ENCODE measurements at places on chromosomes 16 and 17. TPM values are rescaled to one million over a fixed set of nuclear protein-coding genes. Genes with fewer than 3 reads are reported as not detected.

Gene CPNE2
- 16.1 TPM for total RNA-seq

Gene HOXB2
- 23.4 TPM for total RNA-seq

Gene ORC6
- total RNA-seq = 2.2 TPM

Gene B4GALNT2
- total RNA-seq = 4.6 TPM

Gene MYOCD
- total RNA-seq = 37.3 TPM

Gene OXLD1
- total RNA-seq = 38.4 TPM

Gene CNGB1
- 0.29 TPM for total RNA-seq

Gene ALDH3A1
- total RNA-seq = 3.4 TPM

Gene SULT1A2
- total RNA-seq = 1.1 TPM

DNA sequence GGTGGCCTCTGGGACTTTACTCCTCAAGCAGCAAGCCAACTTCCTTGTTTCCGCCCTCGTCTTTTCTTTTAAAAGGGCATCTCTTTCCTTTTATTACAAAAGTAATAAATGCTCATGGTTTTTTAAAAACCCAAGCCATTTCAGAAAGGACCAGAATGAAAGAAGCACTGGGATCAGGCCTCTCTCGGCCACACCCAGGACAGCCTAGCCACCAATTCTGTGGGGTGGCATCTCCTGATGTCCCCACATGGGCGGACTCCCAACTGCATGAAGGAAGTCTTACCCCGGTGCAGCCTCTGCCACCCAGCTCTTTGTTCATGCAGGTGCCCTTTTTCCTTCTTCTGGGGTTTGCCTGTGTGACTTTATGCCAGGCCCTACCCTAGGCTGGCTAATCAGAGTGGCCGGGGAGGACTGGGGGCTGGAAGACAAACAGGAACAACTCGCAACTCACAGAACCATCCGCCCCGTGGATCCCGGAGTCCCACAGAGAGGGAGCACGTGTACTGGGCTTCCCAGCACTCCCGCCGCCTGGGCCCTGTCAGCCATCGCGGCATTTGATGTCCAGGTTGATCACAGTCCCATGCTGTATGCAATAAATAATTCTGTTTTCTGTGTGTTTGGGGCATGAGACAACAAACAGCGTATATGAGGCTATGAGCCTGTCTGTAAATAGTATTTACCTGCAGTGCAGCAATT lies 2.6 kb upstream of the RASD1 start:
- DNase-seq = no peak

GRCh38 chr16:303760-304505 lies 21.0 kb downstream of the PDIA2 start:
- DNase-seq = no peak

DNA sequence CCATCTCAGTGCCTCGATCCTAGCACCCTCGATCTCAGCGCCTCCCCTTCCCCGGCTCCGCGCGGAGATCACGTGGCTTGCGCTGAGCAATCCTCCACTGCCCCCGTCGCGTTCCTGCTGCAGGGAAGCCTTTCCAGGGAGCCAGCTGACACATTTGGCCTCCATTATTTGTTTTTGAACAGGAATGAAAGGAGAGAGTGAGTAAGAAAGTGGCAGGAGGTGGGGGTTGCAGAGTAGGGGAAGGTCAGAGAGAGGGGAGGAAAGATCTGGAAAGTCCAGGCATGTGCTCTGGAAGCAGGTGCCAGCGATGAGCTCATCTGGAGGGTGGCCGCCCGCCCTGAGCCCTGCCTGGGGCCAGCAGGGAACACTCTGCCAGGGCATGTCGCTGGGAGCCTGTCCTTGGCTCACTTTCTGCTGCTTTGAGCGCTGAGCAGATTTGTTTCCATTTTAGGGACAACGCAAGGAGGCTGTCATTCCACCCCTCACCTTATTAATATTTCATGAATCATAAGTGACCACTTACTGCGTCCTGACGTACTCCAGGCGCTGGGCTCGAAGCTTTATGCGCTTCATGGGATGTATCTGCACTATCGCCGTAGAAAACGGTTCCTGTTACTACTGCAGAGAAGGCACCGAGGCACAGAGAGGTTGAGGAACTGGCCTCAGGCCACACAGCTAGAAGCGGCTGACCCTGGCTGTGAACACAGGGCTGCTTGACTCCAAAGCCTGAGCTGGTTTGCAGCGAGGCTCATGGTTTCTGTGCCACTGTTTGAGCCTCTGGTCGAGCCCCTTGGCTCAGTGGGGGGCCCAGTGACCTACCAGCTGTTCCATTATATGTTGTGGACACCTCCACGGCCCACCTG lies 283.1 kb downstream of the SEC14L1 start:
- DNase-seq = peak; percentile 90

DNA sequence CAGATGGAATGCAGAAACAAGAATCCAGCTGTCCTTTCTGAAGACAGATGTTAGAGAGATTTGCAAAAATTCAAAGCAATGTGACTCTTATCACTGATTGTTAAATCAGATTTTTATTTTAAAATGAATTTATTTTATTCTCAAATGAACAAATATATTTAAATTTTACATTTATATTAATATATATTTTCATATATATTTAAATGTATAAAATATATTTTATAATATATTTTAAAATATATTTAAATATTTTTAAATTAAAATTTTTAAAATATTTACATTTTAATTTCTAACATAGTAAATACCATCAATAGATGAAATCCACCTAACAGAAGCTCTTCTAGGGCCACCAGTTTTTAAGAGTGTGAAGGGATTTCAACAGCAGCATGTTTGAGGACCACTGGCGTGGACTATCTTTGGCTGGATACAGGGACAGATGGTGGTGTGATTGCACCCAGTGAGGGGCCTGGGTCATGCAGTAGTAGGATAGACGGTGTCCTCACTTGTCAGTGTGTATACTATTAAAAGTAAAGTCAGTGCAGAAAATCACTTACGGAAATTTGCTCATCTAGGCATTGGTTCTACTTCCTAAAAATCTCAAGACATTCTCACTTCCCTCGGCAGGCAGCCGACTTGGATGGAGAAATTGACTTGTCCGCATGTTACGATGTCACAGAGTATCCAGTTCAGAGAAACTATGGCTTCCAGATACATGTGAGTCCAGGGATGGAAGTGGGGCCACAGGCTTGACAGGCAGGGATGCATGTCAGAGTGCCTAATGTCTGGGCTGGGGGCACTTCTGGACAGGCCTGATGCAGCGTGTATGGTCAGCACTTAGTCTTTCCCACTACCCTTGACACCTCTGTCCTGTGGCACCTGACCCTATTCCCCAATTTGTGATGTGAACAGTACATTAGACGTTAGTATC lies 56.3 kb downstream of the PLD6 start:
- no peak for DNase-seq

GRCh38 chr17:16911141-16911937 lies 60.6 kb downstream of the TNFRSF13B start:
- DNase-seq = no peak

DNA sequence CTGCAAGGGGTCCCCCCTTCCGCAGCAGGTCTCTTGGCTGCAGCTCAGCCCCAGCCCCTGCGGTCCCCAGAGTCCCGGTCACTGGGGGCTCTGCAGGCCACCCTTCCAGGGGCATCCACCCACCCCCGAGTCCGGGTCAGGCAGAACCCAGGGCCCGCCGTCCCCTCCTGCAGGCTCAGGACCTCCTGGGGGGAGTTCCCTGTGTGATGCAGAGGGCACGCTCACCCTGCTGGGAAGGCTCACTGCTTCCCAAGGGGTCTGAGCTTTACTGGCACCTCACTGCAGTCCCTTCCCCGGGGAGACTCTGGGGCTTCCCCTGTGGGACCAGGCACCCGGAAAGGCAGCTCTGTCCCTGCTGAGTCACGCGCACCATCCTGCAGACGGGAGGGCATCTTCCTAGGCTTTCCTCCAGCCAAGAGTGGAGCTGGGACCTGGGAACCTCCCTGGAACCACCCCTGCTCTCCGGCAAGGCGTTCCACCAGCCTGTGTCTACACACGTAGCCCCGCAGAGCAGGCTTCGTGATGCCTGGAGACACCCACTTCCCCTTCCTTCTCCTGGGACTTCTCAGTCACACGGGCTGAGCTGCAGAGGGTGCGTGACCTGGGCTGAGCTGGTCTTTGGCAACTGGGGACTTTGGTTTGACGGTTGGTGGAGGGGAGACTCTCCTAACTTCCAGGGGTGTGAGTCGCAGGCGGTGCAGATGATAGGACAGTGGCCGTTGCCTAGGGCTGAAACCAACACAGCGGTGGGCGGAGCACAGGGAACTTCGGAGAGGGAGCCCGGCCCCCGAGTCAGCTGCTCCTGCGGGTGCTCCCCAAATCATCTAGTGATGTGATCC lies 23.4 kb downstream of the SLC25A10 start:
- no peak for DNase-seq

- DNase-seq = no peak
Observed at GRCh38 chr17:65062171-65062915, 5.8 kb upstream of the GNA13 start.

DNA sequence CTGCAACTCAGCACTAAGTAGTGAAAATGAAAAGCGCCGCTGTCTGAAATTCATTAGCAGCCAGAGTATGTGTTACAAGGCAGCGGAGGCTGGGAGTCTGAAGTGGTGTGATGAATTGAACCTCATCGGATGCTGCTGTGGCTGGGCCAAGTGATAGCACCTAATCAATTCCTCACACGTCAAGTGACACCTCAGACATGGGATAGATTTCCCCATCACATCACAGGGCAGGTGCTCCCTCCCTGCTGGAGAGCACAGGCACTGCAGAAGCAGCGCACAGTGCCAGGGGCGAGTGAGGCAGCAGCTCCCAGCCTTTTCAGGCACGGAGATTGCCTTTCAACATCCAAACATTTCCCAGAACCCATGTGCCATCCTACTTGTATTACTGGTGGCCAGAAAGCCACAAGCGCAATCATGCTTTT lies 32.2 kb downstream of the DRC3 start:
- no peak for DNase-seq

- no peak for DNase-seq
Observed at GRCh38 chr17:50141745-50142110, 8.7 kb downstream of the PPP1R9B start.

- DNase-seq = no peak
Observed at GRCh38 chr17:19610879-19611278, 37.7 kb upstream of the ALDH3A2 start.

DNA sequence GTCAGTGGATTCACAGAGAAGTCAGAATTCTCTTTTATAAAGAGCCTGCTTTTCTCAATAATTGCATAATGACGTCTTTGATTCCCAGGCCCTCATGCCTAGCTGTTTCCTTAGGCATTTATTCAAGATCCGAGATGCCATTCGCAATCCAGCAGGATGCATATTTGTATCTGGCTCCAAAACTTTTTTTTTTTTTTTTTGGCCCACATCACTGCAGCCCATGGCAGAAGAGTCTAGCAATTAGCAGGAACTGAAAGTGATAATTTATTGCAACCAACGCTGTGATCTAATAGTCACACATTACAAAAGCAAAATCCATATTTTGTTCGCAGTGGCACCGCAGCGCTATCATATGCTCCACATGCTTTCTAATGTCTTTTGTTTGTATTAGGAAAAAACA lies 503.4 kb downstream of the MAF start:
- no peak for DNase-seq

DNA sequence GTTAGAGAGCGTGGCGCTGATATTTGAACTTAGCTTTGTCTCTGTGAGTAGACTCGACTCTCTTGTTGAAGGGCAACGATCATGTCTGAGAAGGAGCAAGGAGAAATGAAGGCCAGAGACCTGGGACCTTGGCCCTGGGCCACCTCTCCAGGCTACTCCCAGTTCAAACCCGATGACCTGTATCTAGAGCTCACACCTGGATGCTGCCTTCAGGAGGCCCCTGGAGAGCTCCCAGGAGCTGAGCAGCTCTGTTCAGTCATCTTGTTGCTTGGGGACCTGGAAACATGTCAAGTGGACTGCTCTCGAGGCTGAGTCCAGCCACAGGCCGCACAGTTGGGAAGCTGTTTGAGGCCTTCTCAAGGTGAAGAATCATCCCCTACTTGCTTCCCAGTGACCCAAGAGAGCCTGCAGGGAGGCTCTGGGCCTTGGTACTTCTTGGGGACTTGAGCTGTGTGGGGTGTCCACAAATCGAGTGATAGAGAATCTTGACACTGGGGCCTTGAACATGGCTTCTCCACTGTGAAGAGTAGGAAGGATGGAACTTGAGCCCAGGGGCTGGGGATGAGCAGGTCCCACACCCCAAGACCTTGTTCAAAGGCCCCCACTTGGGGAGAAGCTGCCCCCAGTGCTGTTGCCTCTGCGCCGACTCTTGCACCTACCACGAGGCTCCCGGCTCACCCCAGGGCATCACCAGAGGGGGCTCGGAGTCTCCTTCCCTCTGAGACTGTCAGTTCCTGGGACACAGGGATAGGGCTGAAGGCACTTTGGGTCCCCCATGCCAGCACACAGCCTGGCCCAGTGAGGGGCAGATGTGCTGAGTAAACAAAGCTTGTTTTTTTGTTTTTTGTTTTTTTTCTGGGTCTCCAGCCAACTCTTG lies 112.1 kb downstream of the IRX5 start:
- no peak for DNase-seq

DNA sequence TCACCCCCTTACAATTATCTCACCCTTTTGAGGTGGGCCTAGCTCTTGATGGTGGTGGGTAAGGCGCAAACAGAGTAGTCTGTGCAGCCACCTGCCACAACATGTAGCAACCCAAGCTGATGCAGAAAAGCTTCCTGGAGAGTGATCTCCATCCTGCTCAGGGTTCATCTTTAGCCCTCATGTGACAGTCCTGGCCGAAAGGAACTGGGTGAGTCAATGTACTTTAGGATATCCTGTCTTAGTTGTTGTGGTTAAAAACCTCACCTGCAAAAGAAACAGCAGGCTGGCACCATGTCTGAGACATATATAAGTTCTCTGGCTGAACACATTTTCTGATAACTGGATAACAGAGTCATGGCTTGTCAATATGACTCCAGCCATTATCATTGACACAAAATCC lies 183.5 kb upstream of the CPHXL start:
- no peak for DNase-seq

GRCh38 chr16:53809088-53809932 lies 105.4 kb downstream of the FTO start:
- DNase-seq = no peak

DNA sequence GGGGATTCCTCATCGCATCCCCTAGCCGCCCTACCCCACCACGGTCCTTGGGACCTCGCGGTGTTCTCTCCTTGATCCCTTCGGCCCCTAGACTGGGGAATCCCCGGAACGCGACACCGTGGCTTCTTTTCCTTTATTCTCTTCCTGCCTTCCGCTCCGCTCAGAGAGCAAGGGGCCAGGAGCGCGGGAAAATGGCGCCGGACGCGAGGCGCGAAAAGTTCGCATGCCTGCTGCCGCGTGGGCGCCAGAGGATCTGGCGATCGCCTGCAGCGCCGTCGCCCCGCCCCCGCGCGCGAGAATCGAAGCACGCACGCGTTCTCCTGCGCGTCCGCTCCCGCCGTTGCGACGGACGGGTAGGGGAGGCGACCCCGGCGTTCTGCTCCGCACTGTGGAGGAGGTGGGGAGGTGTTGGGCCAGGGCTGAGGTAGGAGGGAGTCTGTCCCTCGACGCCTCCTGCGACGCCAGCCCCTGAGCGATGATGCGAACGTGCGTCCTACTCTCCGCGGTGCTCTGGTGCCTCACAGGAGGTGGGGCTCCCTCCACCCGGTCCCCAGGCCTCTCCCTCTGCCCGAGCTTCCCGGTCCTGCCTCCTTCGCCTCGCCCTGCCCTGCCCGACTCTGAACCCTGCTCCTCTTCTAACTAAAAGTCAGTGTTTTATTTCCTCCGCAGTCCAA lies at the start of gene ZPBP2:
ZPBP2 (plus strand) TSS at position 323 of the 674 bp plus-strand sequence; CDS start at position 476, 153 bp downstream.
- no peak for DNase-seq

- DNase-seq = no peak
Observed at GRCh38 chr16:62701426-62701825, 665.2 kb upstream of the CDH8 start.
